ENCODE measurements at places on chromosomes 1 and 21.

- no peak for DNase-seq
Measured at GRCh38 chr1:201500670-201501120, 6.2 kb downstream of the CSRP1 start.

GRCh38 chr1:117534995-117535467, 70.8 kb upstream of the TENT5C start:
- peak; percentile 50 for DNase-seq

- no peak for DNase-seq
Measured at GRCh38 chr1:66315671-66316070, 218.3 kb upstream of the SGIP1 start.

- no peak for DNase-seq
Measured at GRCh38 chr1:239616673-239617072, 230.3 kb downstream of the CHRM3 start.

GRCh38 chr1:58979677-58980076, 195.8 kb upstream of the JUN start:
- DNase-seq = no peak

- no peak for DNase-seq
Measured at GRCh38 chr21:44548381-44548780, 2.9 kb downstream of the KRTAP10-2 start.

- DNase-seq = peak; percentile 6
Measured at GRCh38 chr1:119582801-119583200, 65.3 kb downstream of the ZNF697 start.

- no peak for DNase-seq
Measured at GRCh38 chr1:18974005-18974404, 17.5 kb upstream of the IFFO2 start.

DNA sequence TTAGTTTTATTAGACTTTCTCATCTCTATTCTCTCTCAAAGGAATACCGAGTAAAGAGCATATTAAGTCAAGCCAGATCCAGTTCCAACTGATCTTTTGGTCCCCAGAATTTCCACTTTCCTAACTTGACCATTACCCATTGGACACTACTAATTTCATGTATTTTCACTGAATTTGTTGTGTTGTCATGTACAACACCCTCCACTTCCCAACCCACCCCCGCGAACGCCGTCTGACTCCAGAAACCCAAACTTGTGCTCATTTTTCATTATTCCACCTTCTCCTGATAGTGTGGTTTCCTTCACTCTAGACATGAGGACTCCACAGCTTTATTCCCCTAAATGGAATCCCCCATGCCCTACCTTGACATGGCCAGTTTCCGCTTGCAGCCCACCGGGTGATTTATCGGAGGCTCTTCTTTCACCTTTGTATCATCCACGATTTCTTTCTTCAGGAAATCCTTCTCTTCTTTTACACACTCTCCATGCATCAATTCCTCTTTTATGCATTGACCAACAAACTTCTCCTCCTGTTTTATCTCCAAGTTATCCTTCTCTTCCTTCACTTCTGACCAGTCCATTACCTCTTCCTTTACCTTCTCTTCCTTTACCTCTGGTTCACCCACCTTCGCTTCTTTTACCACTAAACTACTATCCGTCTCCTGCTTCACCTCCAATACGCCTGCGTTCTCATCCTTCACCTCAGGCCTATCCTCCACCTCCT, 805 bp downstream of the ZNHIT6 start:
- DNase-seq = no peak

DNA sequence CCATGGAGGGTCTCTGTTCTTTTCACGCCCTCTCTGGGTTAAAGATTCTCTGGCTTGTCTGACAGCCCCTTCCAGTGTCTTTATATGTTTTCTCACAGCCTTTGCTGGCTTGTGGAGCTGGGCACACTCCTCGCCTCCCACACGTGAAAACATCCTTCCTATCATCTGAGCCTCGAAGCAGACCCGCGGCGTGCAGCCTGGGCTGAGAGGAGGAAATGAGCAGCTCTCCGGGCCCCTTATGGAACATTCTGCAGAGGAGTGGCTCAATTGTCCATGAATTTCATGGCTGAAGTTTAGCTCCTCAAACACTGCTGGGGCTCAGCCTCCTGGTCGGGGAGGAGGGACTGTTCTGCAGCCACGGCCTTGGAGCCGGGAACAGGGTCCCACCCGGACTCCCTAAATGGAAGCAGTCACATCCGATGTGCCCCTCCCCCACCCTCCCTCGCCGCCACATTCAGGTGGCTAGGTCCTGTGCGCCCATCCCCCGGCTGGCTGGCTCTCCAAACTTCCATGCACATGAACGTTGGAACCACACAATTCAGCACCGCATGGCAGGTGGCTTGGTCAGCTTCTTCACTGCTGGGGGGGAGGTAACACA, 15.1 kb upstream of the PDE9A start:
- DNase-seq = no peak

DNA sequence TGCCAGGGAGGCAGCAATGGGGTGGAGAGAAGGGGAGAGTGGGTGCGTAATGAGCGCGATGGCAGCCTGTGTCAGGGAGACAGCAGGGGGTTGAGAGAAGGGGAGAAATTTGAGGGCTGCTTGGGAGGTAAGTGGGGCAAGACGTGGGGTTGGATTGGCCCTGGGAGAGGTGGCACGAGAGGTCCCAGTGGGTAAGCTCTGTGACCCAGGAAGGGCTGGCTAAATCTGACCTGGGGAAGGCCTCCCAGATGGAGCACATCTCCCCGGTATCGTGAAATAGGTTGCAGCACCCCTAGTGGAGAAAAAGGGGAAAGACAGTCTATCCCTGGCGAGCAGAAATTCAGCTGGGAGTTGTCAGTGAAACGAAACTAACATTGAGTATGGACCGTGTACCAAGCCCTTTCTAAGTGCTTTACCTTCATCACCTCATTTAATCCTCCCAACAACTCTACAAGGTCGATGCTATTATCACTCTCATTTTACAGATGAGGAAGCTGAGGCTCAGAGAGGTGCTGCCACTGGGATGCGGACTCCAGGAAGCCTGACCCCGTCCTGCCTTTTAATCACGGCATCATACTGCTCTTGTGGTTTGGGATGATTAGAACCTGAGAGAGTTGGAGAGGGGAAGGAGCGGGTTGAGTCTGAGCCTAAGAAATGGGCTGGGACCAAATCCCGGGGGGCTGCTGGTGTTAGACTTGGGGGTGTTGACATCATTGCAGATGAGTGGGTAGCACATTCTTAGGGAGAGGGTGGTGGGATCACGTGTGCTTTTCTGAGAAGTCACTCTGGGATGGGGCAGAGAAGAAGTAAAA, 56.6 kb upstream of the RPL11 start:
- DNase-seq = peak; percentile 66

DNA sequence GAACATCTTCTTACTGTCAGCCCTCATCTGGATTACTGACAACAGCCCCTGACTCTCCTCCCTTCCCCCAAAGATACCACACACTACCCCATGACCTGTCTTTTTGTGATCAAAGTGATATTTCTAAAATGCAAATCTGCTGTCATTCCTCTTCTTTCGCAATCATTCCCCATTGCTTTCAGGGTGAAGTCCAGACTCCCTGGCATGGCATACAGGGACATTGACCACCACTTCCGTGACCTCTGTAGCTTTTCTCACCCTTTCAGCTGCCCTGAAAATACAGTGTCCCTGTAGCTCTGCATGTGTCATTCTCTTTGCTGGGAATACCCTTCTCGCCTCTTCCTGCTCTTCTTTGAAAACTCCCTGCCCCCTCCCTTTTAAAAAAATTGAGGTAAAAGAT, 4.1 kb downstream of the SERINC2 start:
- no peak for DNase-seq

- DNase-seq = no peak
Measured at GRCh38 chr1:86515597-86515996, 31.3 kb upstream of the CLCA4 start.

DNA sequence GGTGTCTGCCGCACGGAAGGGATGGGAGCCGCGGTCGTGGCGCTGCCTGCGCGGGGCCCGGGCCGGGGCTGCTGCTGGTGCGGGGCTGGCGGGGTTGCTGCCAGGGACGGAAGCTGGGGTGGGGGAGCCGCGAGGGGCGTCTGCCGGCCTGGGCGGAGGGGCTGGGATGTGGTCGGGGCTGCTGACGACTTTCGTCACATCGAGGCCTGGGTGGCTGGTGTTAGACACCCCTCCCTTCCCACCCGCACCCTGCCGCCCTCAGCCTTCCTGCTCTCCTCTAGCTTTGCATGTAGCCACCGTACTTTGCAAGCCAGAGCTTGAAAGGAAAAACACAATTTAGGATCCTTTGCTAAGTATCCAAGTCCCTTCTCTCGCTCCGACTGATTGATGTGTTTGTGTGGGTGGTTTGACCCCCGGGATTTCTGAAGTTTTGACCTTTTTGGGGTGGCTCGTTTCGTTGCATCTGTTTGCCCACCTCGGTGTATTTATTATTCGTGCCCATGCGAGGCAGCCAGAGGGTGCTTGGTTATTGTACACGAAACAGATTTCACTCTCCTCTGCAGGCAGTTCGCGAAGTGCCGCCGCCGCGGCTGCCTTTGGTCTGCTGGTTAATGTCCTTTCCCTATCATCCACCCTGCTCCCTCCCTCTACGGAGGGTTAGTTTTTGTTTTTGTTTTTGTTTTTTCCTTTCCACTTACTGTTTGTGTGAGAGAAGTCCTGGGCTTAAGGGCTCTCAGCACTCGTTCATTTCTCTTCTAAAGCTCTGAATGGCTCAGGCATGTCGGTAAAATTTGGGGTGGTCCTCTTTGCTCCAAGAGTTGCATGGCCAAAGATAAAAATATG, 868 bp downstream of the C1orf21 start:
- DNase-seq = peak; percentile 16

DNA sequence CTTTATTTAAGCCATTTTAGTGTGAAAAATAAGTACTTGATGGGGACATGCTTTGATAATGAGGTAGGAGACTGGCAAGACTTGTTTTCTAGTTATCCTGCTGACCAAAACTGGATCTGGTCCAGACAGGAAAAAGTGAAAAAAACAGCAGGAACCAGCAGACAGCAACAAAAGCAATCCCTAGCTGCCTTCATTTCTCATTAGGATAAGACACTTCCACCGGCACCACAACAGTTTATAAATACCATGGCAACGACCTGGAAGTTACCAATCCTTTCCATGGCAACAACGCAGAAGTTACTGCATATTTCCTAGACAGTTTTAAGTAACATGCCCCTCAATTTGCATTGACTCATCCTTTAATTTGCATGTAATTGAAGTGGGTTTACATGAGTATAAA, 993.8 kb upstream of the NCAM2 start:
- no peak for DNase-seq

GRCh38 chr1:236150986-236151385, 8.6 kb downstream of the GPR137B start:
- no peak for DNase-seq

DNA sequence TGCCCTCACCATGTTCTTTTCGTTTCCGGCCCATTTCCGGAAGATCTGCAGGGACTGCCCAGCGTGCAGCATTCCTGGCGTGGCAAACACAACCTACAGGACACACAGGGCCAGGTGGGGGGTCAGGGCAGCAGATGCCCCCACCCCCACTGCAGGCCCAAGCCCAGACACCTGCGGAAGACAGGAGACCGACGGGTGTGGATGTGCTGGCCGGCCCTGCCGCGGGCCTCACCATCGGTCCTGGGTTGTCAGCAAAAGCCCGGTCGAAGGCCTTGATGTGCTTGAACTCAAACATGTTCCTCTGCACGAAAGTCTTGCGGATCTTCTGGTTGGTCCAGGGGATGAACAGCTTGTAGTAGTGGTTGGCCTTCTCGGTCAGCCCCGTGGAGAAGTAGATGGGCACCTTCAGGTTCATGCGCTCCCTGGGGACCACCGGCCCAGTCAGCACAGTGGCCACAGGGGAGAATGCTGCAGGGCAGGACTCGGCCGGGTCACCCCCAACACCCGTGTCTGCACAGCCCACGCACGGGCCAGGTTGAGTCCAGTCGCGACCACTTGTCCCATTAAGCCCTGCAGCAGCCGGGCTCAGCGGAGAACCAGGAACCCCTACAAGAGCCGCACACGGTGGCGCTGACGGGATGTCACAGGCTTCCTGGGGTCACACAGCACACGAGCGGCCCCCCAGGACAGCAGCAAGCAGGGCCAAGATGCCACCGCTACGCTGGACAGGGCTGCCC, 5.3 kb downstream of the PUSL1 start:
- no peak for DNase-seq

- no peak for DNase-seq
Measured at GRCh38 chr1:241507189-241507863, 12.2 kb downstream of the FH start.

GRCh38 chr1:98176414-98176813, 255.6 kb upstream of the DPYD start:
- DNase-seq = no peak

DNA sequence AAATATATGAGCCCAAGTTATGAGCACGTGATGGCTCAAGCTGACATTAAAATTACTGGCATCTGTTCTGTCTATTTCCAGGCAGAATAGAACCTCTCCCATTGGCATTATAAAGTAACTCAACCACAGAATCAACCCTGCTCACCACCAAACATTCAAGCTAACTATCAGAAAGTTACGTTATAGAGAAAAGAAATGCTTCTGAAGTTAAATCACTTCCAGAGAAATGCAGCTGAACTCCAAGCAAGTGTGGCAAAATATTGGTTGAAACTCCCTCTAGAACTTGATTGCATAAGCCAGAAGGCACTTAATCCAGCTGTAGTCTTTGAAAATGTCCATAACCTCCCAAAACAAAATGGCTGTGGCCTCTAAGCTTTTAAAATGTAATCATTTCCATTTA, 36.2 kb upstream of the UBE2U start:
- no peak for DNase-seq

- no peak for DNase-seq
Measured at GRCh38 chr1:26848941-26849774, 13.8 kb upstream of the SFN start.

DNA sequence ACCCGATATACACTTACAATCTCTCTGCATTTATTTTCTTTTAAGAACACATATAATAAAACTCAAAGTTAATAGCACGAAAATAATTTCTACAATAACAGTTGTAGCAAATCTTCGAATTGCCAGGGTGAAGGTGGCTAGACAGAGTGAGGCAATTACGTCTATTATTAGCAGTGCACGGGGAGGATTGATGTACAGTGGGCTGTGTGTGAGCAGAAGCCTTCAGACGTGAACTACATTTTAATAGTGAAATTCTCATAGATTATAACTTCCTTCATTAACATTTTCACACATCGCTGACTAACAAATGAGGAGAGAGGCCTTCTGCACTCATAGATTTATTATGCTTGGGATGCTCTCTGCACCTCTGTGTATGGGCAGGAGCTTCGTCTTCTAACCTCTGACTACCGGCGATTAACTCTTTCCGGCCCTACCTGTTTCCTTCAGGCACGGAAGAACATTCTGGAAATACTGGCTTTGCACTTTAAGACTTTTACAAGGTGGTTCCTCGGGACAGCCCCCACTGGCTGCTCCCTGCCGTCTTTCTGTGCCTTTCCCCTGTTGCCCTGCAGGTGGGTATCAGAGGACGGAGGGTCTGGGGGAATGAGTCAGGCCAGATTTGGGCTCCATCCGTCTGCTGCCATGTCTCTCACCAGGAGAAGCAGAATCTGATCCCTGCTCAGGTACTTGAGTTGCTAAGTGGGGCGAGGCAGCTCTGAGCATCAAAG, 200.5 kb downstream of the CAMTA1 start:
- DNase-seq = no peak

- DNase-seq = no peak
Measured at GRCh38 chr1:104991702-104992101, 1242.0 kb downstream of the AMY1C start.
